NCI-H1105 (cell line): ENCODE measurements at places on chromosomes 4 and X.
A peak's percentile ranks its signal among the peaks of the same experiment; 100 is the strongest.

- DNase-seq: no peak
These were observed 342.3 kb upstream of the GRID2 start for GRCh38 chr4:91961504-91961903.

DNA sequence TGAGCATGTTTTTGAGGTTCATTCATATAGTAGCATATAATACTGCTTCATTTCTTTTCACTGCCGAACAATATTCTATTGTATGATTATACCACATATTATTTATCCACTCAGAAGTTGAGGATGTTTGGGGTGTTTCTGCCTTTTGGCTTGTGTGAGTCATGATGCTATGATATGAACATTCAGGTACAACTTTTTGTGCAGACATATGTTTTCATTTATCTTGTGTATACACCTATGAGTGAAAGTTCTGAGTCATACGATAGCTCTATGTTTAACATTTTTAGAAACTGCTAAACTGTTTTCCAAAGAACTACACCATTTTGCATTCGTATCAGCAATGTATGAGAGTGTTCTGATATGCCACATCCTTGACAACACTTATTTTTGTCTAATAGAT is 57.7 kb downstream of the SHROOM4 start:
- DNase-seq: no peak

DNA sequence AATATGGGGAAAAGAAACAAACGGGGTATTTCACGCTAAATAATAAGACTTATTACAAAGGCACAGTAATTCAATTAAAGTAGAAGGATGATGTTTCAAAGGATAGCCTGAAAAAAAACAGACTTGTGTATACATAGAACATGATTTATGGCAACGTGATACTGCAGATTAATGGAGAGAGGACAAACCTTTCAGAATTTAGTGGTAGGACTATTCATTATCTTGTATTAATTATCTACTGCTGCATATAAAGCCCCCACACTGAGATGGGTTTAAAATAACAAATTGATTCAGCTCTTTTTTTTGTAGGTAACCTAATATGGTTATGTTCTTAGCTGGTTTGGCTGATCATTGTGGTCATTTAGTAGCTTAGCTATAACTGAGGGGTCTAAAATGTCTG is 1269.0 kb downstream of the FSTL5 start:
- no peak for DNase-seq

GRCh38 chr4:122976111-122976510 is 53.7 kb upstream of the NUDT6 start:
- no peak for DNase-seq

GRCh38 chr4:7540654-7541413 is 106.1 kb upstream of the PSAPL1 start:
- DNase-seq: no peak

GRCh38 chrX:79367907-79368306 is 773 bp upstream of the ITM2A start:
- DNase-seq: no peak

DNA sequence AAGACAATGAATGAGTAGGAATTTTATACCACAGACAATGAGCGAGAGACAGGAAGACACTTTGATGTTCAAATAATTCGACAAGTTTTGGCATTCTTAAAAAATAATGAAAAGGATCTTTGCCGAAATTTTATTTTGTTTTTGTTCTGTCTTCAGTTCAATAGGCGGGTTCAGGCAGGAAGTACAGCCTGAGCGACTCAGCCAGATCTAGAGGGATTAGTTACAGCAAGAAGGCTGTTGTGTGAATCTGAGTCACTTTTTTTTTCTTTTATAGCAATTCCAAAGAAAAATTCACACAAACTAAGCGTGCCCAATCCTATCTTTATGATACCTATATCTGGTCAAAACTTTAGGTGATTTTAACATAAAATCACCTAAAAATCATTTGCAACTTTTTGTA is 505.4 kb upstream of the FAM241A start:
- no peak for DNase-seq

GRCh38 chr4:16125571-16126445 is 42.0 kb upstream of the PROM1 start:
- DNase-seq: no peak

DNA sequence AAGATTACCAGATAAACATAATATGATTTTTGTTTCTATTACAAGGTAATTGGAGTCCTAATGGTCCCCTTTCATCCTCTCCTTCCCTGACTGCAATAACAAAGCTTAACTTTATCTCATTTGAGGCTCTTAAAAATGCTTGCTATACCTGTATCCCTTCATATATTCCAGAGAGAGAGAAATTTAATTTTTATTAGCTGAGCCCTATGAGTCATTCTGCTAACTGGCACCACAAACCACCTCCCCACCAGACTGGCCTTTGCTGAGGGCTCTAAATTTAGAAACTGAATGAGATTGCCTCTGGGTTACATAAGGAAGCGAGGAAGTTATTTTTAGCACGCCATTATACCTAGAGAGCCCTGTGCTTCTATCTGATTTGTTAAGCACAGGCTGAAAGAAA is 27.4 kb downstream of the CBLL2 start:
- DNase-seq: peak; percentile 49

DNA sequence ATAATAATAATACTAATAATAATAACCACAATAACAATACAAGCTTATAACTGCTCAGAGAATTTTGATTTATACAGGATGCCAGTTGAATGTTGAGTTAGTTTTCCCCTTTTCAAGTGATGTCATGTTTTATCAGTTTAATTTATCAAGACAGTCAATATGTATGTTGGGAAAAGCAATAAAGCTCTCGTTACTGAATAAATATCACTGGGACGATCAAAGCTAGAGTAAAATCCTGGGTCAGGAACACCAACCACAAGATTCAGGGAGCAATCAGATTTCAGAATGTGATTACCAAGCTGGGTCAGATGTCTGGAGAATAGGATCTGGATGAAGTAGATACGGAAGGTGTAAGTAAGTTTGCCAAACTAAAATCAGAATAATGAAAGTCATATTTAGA is 179.6 kb downstream of the GRID2 start:
- DNase-seq: no peak

DNA sequence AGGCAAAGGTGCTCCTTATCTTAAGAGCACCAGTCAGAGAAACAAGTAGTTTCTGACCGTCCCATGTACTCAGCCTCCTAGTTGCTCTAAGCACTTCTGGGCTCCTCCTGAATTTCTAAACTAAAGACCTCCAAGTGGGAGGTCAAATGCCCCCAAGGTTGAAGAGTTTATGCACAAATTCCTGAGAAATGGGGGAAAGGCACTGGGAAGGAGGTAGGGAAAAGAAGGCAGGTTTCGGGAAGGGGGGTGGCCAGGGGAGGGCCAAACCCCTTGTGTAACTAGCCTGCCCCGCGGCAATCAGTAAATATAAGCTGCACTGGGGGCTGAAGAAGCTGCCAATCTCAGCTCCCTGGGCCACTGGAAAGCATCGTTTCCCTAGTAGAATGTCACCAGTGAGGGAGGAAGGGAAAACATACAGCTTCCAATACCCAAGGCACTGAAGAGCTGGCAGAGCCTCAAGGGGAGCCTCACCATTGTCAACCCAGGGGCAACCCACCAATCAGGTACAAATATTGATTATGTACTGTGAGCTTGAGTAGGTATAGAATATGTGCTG is 3.4 kb downstream of the FOXO4 start:
- no peak for DNase-seq

DNA sequence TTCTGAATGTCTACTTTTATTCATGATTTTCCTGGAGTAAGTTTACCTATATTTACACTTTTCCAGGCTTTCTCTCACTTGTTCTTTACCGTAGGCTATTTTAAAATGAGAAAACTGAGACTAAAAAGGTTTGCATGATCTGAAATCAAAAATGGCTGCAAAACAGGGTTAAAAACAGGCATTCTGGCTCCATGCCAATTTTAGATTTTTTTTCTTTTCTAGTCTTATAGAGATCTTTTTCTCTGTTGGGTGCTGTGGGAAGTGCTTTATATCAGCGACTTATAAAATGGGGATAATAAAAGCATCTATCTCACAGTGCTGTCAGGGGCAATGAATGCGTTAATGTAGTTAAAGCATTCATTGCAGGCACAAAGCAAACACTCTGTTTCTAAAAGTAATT is 294.8 kb downstream of the PACRGL start:
- DNase-seq: no peak

DNA sequence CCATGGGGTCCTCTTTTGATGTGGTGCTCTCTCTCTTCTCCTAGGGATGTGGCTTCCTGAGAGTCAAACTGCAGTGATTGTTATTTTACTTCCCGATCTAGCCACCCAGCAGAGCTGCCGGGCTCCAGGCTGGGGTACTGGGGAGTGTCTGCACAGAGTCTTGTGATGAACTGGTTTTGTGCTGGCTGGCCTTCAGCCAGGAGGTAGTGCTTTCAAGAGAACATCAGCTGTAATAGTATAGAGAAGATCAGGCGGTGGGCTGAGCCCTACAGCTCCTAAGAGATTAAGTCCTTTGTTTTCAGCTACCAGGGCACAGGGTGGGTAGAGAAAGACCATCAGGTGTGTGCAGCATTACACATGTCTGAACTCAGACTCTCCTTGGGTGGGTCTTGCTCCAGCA is 59.0 kb upstream of the AGTR2 start:
- no peak for DNase-seq

GRCh38 chr4:8542776-8543525 is 37.2 kb upstream of the GPR78 start:
- DNase-seq: no peak

- no peak for DNase-seq
These were observed 26.9 kb upstream of the TMPRSS11B start for GRCh38 chr4:68272380-68272779.

DNA sequence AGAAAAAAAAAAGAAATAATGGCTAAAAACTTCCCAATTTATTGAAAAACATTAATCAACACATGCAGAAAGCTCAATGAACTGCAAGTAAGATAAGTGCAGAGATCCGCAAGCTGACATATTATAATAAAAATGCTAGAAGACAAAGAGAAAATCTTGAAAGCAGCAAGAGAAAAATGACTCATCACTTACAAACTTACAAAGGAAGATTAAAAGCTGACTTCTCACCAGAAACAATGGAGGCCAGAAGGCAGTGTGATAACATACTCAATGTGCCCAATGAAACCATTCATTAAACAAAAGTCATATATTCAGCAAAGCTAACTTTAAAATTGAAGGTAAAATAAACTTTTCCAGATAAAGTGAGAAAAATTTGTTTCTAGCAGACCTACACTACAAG is 7.3 kb upstream of the BRWD3 start:
- DNase-seq: no peak

DNA sequence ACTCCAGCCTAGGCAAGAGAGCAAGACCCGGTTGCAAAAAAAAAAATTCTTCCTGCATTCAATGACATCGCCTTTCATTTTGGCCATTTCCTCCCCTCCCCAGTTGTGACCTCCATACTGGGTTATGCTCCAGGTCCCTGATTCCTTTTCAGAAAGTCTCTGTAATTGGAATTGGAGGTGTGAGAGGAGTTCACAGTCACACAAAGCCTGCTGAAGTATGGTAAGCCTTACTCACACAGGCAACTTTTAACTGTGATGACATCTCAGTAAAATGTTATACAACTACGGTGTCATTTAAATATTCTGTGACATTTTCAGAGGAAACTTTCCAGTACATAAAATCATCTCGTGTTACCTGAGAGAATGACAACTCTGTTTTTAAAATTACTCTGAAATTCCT is 73.6 kb downstream of the CEP44 start:
- no peak for DNase-seq

GRCh38 chr4:80798082-80798481 is 232.4 kb upstream of the BMP3 start:
- DNase-seq: no peak

GRCh38 chr4:29046781-29047180 is 1673.4 kb upstream of the PCDH7 start:
- DNase-seq: no peak

GRCh38 chr4:1812720-1813119 is 19.6 kb downstream of the FGFR3 start:
- no peak for DNase-seq

DNA sequence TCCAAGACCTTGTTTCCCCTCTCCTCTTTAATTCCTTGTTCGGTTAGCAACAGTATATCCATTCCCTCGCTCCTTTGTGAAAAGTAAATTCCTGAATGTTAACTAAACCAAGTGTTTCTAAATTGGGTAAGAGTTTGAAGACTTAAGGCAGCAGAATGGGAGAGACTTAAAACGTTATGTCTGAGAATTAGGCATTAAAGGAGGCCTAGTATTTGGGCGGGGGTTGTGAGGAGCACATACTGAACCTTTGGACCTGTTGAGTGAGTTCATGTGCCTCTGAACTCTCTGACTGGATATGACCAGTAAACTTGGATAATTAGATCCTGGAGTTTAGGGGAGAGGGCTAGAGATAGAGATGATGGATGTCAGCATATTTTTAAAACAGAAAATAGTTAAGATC is 1.2 kb downstream of the MSMO1 start:
- DNase-seq: no peak

DNA sequence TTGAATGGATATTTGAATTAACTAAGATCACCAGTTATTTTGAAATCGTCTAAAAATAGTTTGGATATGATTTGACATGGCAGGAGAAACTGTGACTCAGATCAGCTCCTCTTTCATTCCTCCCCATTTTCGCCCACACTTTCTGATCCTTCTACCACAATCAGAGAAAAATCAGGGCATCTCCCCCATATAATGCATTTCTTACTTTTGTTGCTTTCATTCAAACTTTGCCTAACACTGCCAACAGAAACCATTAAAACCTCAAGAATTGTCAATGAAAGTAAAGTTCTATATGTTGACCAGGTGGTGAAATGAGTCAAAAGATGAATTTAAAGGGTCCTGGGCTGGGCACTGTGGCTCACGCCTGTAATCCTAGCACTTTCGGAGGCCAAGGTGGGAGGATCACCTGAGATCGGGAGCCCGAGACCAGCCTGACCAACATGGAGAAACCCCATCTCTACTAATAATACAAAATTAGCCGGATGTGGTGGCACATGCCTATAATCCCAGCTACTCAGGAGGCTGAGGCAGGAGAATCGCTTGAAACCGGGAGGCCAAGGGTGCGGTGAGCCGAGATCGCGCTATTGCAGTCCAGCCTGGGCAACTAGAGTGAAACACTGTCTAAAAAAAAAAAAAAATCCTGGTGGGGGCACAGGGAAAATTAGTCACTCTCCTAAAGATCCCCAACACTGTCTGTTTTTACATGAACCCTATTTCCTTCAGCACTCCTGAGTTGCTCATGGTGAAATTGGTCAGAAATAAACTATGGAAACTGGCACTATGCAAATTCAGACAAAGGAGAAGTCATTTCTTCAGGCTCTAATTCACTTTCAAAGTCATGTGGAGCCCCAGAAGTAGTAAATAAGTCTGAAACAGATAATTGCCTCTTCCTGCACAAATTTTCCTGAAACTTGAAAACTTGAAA is 122.8 kb upstream of the NOCT start:
- DNase-seq: no peak

DNA sequence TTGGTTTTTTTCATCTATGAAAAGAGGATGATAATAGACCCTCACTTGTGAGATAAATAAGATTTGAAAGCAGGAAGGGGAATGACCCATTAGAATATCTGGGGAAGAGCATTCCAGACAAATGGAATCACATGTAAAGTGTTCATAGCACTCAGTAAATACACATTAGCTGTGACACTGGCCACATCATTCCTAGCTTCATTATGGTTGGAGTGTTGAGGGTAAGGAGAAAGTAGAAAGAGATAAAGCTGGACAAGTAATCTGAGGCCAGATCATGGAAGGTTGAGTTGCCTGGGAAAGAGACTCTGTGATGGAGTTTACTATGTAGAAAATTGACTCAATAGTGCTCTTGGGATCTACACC is 6.9 kb upstream of the PGRMC1 start:
- no peak for DNase-seq
